ENCODE measurements at places on chromosomes 4 and X.

- no peak for DNase-seq
These were observed 1.4 kb downstream of the SPON2 start for GRCh38 chr4:1170976-1171310.

- no peak for DNase-seq
These were observed 11.2 kb downstream of the TMEM184C start for GRCh38 chr4:147628415-147628814.

- no peak for DNase-seq
These were observed 84.4 kb downstream of the FBXW7 start for GRCh38 chr4:152451496-152451895.

GRCh38 chrX:7228226-7228625 lies 80.3 kb upstream of the PUDP start:
- no peak for DNase-seq

DNA sequence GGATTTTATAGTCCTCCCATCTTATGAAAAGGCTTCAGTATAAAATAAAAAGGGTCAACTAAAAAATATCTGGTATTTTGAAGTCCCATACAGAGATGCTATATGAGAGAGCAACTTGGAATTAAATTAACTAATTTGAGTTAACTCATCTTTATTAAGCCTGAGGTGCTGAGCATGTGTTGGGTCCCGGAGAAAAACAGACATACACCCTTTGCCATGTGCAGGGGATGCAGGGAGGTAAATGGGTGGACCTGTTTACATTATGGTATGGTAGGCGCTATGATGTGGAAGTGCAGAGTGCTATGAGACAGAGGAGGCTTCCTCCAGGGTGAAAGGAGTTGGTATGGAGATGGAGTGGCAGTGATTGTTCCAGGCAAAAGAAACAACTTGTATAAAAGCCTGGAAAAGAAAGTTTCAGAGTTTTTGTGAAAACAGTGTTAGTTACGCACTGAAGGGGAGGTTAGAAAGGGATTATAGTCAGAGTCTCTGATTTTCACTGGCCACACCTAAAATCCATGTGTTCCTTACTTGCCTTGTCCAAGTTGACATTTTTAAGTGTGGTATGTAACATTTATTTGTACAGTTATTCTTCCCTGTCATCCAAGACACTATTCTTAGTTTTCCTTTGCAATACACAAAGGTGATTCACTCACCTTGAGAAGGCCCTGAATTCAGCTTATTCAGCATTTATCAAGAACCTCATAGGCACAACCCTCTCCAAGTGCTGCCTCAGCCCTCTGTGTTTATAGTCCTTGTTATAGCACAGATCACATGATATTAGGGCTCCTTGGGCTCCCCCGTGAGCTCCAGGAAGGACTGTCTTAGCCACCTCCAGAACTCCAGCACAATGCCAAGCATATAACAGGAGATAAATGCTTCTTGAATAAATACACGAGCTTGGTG lies 152.0 kb downstream of the RASL11B start:
- DNase-seq, result no peak

DNA sequence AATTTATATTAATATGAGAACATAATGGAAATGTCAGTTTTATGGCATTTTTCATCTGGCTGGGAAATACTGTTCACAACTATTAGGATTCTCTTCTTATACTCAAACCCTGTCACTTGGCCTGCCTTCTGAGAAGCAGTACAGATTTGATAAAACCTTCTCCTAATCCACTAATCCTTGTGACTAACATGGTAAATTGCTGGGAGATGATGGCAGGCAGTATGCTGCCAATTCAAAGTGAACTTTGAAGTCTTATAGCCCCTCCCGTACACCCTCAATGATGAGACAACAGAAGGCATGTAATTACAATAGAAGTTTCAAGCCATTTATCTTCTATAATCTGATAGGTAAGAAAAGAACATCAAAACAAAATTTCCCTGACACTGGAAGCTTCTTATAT lies 36.9 kb downstream of the PAQR3 start:
- DNase-seq, result no peak

DNA sequence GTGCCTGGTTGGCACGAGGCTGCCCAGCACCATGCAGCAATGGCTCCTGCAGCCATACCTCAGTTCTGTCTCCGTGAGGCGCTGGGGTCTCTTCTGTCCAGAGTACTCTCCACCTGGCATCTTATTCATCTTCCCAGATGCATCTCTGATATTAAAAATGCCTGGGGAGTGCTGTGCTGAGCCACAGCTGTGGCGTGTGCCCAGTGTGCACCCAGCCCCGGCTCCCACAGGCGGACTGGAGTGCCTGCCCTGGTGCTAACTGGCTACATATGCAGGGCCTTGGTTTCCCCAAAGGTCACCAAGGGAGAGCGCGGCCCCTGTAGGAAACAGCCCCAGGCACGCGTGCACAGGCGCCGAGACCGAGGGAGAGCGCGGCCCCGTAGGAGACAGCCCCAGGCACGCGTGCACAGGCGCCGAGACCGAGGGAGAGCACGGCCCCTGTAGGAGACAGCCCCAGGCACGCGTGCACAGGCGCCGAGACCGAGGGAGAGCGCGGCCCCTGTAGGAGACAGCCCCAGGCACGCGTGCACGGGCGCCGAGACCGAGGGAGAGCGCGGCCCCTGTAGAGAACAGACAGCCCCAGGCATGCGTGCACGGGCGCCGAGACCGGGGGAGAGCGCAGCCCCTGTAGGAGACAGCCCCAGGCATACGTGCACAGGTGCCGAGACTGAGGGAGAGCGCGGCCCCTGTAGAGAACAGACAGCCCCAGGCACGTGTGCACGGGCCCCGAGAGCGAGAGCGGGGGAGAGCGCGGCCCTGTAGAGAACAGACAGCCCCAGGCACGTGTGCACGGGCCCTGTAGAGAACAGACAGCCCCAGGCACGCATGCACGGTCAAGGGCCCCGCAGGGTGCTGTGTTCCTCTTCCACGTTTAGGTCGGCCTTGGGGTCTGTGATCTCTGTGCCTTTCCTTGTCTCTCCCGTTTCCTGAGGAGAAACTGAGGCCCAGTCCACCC lies 14.5 kb downstream of the TMEM175 start:
- no peak for DNase-seq

- no peak for DNase-seq
These were observed 1300.5 kb downstream of the ARAP2 start for GRCh38 chr4:34943741-34944386.

- DNase-seq, result no peak
These were observed 158.1 kb downstream of the LHFPL1 start for GRCh38 chrX:112521676-112522075.

DNA sequence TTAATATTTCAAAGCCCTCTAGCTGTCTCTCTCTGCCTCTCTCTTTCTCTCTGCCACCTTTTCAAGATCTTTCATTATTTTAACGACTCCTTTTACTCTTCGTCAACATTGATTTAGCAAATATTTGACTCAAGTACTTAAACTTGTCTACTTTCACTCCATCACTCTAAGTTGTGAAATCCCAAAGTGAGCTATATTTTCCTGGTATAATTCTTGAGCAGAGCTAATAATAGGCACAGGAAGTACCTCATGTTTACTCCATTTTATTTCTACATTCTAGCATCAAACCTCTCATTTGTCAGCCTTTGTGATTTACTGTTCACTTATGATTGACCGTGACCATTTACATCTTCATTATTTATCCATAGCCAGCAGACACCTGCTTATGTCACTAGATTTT lies 482.5 kb downstream of the RPA4 start:
- DNase-seq, result no peak

DNA sequence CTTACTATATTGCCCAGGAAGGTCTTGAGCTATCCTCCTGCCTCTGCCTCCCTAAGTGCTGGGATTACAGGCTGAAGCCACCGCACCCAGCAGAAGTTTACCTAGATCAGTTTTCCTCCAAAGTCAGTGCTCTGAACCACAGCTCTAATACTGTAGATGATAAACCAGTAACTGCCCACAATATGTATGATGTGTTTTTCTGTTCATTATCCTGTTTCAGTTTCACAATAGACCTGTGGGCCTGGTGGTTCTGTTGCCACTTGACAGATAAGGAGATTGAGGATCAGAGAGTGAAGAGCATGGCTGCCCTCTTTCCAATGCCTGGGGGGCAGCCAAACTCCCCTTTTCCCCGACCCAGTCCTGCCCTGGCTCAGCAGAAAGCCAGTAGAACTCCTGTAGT lies 87.0 kb downstream of the EFNB1 start:
- no peak for DNase-seq

- no peak for DNase-seq
These were observed 128.1 kb downstream of the PTTG2 start for GRCh38 chr4:38088321-38088720.

DNA sequence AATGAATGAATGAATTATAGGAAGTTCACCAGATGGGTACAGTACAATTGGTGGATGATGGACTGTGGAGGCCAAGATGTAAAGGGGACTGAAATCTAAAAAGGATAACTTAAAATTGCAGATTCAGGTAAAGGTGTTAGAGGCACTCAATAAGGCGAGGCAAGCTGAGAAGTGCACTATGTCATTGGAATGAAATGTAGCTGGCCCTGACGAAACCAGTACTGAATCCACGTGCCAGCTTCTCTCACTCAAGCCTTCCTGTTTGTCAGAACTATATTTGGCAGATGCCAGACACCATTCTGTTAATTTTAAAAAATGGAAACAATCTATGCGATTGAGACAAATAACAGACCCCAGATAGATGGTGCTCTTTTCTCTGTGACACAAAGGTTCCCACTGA lies 1039.1 kb upstream of the TENM3 start:
- DNase-seq, result no peak

DNA sequence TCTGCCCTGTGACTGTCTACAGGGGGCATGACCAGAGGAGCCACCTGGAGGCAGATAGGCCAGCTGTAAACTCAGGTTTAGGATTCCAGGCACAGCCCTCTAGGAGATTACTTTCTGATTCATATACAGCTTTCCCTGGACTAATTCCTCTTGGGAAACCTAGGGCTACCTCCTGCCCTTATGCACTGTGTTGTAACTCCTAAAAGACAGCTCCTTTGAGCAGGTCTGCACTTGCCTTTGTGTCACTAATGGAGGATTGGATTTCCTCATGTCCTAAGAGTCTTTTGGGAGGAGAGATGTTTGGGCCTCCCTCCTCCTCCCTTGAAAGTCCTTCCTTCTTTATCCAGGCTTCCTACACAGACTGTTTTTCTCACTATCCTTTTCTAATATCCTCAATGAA lies 202.0 kb downstream of the PCDH19 start:
- no peak for DNase-seq

DNA sequence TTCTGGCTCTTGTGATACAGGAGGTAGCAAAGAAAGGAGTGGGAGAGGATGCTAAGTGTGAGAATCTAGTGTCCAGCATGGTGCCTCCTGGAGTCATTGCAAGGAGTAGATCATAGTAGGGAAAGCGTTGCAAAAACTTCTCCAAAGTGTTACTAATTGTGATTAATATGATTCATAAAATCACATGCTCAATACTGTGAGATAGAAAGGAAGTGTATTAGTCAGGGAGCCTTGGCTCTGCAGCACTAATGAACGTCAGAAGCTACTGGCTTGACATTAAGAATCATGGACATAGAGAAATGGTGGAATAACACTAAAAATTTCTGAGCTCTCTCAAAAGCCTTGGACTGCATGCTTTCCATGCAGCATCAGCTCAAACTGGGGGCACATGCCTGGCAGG lies 299.1 kb downstream of the EVC2 start:
- DNase-seq, result no peak

DNA sequence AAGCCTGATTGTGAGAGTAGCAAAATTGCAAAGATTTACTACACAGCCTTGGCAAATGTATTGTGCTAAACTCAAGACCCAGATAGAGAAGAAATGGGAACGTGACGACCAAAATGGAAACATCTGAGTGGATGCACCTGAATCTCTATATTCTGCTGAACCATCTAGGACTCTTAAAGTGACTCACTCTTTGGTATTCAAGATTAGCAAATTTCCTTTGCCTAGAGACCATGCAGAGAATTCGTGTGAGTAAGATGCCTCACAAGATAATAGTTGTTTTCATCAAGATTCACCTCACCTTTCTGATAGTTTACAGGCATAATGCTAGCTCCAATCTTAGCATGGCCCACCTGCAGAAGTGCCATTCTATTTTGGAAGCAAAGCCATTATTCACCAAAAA lies 14.4 kb upstream of the ATOH1 start:
- DNase-seq, result no peak

DNA sequence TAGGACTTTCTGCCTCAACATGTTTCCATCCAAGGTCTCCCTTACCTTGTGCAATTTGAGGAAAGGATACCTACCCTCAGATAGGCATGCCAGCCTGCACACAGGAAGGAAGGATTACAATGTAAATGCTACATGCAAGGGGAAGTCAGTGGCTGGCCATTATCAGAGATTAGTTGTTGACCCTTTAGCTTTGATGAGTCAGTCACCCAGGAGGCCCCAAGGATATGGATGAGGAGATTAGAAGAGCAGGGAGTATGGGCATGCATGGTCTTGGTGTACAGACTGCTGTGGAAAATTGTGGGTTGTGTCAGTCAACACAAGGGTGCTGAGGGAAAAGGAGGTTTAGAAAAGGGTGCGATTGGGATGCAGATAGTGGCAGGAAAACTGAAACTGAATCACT lies 92.0 kb downstream of the GUCY2F start:
- no peak for DNase-seq

DNA sequence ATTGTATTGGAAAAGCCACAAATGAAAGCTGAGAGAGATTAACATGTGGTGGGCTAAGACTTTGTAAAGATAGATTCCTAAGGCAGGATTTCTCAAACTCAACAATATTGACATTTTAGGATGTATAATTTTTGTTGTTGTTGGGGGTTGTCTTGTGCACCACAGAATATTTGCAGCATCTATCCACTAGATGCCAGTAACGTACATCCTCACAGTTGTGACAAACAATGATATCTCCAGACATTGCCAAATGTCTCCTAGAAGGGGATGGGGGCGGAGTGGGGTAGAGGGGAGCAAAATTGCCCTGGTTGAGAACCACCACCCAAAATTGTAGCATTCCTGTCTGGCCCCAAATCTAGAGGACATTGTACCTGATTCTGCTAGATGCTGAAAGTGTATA lies 14.7 kb upstream of the CBR4 start:
- DNase-seq, result no peak

DNA sequence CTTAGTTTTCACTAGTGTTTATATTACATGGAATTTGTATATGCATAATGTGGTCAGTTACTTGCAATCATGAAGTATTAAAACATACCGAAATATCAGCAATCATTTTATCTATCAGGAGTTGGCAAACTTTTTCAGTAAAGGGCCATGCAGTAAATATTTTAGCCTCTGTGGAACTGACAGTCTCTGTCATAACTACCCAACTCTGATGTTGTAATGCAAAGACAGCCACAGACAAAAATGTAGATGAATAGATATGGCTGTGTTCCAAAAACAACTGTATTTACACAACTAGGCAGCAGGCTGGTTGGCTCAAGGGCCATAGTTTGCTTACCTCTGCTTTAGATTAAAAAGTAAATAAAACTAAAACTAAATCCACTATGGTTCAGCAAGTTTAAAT lies 200.2 kb downstream of the HS3ST1 start:
- no peak for DNase-seq

GRCh38 chr4:125729171-125729570 lies 414.4 kb downstream of the FAT4 start:
- no peak for DNase-seq

DNA sequence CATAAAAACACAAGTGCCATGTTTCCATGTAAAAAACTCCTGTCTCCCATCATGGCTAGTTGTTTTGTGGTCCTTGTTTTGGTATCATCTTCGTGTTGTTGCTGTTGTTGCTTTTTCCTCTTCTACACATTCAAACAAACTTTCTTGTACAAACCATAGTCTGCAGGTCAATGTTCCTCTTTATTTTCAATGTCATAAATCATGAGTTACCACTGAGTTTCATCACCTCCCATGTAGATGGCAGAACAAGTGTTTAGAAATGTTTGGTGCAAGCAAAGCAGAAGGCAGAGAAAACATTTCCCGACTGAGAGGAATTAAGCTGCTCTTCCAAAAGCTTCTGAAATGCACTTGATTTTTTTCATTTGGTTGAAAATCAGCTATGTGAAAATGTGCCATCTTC lies 166.0 kb downstream of the ANTXR2 start:
- DNase-seq, result no peak

All from GM12864 (cell line).